ENCODE measurements at places on chromosomes 2 and 18.

DNA sequence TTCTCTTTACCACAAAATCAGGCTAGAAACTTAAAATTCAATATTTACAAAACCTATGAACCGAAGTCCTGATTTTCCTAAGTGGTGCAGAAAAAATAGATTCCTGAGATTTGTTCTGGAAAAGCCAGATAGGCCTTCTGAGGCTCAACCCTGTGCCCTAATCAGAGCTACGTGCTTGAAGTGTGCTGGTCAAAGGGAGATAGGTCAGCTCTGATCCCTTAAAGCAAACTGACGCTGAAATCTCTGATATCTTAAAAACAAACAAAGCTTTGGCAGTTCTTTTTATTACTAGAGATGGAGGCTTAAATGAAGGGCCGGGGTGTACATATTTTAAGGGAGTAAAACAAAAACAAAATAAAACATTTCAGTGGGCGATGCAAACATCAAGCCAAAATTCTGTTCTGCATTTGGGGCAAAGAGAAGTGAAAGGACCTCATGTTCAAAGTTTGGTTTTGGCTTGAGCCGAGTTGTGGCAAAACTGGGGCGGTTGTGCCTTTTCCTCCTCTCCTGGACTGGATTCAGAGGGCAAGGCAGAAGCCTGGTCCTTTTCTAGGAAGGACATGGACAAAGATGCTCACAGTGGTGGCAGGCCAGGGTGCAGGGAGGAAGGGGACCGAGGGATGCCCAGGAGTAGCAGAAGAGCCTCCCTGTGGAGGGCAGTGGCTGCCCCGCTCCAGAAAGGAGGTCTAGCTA is 295.0 kb downstream of the CDCA7 start:
- DNase-seq = no peak

DNA sequence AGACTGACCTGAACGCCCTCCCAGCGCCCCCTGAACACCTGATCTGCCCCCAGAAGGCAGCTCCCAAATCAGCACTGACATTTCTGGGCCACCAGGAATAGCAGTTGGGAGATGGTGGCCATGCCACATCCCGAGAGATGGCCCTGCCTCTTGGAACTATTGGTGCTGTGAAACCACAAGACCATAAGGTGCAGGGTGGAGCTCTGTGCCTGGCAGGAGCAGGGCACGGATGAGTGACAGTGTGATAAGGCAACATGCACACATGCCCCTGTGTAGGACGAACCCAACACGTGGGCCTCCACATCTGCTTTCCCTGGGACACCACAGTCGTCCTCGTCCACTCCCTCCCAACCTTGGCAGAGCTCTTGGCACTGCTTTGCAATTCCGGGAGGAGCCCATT is 26.9 kb downstream of the ANO7 start:
- DNase-seq = no peak

DNA sequence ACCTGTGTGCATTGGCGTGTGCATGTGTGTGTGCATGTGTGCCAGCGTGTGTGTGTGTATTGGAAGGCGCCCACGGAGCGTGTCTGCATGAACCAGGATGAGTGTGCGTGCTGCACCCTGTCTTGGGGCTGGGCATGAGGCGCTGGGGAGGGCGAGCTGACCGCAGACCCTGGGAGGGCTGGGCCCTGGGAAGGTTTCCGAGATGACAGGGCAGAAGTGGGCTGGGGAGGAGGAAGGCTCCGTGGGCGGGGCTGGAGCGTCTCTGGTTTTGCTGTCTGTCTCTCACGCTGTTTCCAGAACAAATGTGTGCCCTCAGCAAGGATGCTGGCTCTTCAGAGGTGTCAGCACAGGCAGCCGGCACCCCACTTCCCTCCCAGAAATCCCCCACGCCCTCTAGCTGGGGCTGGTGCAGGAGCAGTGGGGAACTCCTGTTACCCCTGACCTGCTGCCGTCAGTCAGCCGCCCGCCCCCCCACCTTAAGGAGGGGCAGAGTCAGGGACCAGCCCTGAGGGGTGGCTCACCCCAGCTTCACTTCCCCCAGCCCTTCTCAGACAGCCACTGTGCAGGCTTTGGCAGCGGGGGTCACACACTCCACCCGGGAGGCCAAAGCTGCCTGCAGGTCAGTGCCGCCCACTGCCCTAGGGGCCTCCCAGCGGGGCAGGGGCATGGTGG is at the start of gene GPR35:
GPR35 (plus strand) TSS at position 531 of the 672 bp plus-strand sequence. CDS start 4,473 bp downstream, outside the sequence.
- no peak for DNase-seq

- DNase-seq = no peak
Observed at GRCh38 chr2:135473567-135473966, 57.5 kb downstream of the ZRANB3 start.

DNA sequence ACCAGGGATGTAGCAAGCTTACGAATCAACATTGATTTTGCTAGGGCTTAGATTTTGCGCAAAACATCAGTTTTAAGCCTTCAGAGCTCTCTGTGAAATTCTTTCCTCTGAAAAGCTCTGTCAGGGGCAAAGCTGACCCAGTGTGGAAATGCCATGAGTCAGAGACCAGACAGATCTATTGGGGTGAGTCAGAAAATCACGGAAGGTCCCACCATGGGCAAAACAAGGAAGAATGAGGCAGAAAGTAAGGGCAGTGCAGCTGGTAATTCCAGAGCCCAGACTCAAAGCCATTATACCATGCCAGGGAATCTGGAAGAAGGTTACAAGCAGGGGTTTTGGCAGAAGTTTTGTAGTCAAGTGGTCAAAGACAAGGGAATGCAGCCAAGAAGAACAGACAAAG is 256.6 kb upstream of the CTAGE1 start:
- DNase-seq = no peak

DNA sequence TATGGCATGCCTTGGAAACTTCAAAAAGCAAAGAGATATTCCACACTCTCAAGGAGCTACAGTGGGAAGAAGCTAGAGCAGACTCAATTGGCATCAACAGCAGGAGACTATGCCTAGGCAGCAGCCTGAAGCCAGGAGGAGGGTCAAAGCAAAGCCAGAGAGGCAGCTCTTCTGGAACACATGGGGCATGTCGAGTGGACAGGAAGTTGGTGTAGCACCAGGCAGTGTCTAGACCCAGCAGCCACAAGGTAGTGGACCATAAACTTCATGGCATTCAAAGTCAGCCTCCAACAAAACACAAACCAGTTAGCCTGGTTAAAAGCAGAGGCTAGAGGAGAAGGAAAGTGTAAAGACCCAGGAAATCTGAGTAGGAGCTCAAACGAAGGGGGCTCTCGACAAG is 311.2 kb upstream of the PKDCC start:
- no peak for DNase-seq

DNA sequence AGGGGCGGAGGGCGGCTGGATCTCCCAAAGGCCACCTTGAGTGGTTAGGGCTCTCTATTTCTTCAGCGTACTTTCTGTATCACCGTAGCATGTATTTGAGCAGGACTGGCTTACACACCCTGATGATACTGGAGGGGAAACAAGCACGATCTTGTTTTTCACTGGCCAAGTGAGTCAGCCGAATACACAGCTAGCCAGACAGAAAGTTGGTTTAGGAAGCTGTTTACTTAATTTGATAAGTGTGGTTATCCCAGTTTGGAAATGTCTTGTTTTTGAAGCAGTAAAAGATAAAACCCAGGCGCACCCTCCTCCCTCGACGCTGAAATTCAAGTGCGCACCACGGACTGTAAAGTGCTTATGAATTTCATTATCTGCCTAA is 582 bp downstream of the RIOK3 start:
- no peak for DNase-seq

DNA sequence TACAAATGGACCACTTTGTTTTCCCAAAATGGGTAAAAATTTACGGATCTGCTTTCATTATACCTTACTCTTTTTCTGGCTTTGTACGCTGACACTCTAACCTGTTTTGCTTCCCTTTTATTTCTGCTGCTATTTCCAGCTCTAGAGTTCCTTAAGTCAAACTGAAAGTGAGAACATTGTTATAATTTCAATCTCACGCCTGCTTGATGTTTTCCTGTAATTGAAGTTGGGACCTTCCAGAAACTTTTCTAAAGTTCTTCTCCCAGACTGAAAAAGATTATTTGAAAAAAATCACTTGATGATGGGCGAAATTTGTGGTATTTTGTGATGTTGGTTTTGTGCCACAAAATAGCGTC is 1.8 kb downstream of the GLS start:
- DNase-seq = no peak

DNA sequence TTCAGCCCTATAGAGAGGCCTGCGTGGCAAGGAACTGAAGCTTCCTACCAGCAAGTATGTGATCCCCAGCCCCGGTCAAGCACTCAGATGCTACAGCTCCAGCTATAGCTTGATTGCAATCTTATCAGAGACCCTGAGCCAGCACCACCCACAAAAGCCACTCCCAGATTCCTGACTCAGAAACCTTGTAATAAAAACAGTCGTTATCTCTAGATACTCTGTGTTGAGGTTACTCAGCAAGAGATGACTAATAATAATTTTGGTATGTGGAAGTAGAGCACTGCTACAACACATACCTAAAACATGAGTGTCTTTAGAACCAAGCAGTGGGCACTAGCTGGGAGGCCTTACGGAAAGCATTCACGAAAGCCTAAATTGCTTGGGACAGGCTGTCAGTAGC is 216.9 kb downstream of the UXS1 start:
- DNase-seq = no peak

DNA sequence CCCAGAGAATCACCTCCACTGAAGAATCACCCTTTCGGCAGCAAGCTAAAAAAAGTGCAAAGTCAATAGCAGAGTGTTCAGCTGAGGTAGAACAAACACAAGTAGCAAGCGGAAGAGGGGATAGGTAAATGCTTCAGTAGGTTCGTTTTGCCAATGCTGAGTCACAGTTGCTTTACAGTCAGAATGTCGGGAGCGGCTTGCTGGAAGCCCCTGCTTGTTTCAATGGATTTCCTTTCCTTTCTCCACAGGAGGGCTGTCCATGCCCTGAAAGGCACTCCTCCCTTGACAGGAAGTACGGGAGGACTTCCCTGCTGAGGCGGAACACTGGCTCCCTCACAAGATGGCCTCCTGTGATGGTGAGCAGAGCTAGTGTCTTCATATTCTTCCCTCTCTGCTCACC is 146.2 kb upstream of the LYPD1 start:
- no peak for DNase-seq

GRCh38 chr2:1951586-1951985 is 207.3 kb upstream of the PXDN start:
- DNase-seq = no peak

DNA sequence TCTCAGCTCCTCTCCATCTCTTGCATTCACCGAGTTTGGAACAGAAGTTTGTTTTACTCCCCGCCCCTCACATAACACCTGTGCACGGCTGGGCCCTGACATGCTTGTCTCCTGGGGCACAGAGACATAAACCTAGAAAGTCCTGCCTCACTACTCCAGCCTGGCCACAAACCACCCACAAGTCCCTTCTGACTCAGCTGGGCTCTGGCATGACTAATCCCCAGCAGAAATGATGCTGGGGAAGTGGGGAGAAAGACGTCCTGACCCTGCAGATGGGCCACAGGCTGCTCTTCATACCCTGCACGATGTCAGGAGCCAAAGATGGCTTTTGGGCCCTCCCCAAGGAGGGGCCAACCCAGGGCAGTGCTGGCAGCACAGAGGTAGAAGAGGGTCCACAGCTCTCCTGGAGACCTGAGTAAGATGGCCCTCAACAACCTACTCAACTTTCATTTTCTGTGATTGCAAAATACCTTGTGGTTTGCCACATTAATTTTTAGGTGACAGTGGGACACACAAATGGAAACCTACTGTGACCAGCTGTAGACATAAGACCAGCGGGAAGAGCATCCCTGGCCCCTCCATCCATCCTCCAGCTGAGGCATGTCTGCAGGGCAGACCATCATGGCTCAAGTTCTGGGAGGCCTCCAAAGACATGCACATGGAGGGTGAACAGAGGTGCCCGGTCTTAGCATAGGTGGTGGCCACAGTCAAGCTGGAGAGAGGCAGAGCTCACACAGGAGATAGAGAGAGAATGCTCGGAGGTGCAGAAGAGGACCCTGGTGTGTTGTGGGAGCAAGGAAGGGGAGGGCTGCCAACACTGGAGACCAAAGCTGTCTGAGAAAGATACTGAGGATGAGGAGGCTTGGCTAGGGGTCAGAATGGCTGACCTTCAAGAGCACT is 40.0 kb downstream of the DNMT3A start:
- no peak for DNase-seq

- DNase-seq = no peak
Observed at GRCh38 chr18:31931163-31931885, 11.6 kb downstream of the TRAPPC8 start.

DNA sequence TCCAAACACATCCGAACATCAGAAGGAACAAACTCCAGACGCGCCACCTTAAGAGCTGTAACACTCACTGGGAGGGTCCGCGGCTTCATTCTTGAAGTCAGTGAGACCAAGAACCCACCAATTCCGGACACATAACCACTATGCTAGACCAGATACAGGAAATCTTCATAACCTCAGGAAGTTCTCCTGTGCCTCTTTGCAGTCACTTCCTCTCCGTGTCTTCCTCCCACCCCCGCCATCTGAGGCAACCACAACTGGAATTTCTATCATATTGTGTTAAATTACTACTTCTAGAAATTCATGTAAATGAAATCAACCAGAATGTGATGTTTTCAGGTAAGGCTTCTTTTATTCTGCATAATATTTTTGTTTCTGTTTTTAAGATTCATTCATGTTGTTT is 631.0 kb upstream of the NXPH2 start:
- DNase-seq = no peak

DNA sequence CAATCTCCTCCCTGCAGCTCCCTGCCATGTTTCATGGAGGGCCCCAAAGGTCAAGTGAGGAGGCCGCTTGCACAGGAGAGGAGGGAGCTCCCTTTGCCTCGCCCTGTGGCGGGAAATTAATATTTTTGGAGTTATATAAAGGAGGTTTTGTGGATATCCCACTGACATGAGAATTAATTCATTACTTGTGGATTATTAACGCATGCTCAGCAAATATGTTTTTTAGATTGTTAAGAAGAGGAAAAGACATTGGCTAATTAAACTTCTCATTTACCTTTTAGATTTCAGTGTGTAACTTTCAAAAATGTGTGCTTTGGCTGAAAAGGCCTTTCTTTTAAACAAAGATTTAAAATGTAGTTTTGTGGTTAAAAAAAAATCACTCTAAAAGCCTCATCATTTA is 474.0 kb downstream of the SOCS6 start:
- DNase-seq = no peak

DNA sequence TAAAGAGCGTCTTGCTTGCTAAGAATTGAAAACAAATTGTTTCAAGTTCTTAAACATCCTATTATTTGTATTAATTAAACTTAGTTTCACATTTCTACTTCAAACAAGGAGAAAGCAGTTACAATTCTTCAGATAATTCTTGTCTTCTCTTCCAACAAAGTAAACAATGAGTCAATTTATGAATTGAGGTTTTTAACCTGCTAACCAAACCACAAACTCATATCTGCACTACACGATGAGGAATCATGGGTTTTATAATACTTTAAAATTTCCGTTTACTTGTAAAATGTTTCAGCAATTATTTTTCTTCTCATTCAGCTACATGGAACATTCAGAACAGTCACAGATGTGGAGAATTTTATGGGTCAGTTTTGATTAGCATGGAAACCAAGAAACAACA is 114.2 kb downstream of the SPIRE1 start:
- DNase-seq = no peak

DNA sequence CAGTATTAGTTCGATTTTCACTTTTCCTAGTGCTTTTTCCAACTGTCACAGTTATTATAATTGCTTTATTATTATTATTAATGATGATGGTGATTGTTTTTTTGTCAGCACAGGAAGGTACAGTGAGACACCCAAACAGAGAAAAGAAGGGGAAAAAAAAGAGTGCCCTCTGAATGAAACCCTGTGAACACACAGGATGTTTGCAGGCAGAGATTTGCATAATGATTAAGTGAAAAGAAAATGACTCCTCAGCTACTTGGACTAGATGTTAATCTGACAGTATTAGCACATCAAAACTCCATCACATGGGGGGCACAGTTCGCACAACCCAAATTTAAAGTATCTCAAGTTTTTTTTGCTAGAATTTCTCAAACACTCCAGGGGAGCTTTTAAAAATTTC is 32.9 kb downstream of the ADD2 start:
- no peak for DNase-seq

GRCh38 chr2:1781291-1782080 is 37.2 kb upstream of the PXDN start:
- DNase-seq = no peak

Data from NCI-H187 treated with DMSO at 0.1 percent for 48 hours (cell line).